Neural progenitor cell (in vitro differentiated cells): ENCODE measurements at places on chromosomes 7 and 10. TPM values are rescaled to one million over a fixed set of nuclear protein-coding genes. Genes with fewer than 3 reads are reported as not detected.

- DNase-seq = no peak
These were observed 97.5 kb upstream of the OIT3 start for GRCh38 chr10:72796042-72796441.

GRCh38 chr7:147413557-147413870 is 1177.1 kb upstream of the C7orf33 start:
- DNase-seq = no peak

- DNase-seq = no peak
These were observed 40.9 kb upstream of the ELAPOR2 start for GRCh38 chr7:87100326-87100725.

DNA sequence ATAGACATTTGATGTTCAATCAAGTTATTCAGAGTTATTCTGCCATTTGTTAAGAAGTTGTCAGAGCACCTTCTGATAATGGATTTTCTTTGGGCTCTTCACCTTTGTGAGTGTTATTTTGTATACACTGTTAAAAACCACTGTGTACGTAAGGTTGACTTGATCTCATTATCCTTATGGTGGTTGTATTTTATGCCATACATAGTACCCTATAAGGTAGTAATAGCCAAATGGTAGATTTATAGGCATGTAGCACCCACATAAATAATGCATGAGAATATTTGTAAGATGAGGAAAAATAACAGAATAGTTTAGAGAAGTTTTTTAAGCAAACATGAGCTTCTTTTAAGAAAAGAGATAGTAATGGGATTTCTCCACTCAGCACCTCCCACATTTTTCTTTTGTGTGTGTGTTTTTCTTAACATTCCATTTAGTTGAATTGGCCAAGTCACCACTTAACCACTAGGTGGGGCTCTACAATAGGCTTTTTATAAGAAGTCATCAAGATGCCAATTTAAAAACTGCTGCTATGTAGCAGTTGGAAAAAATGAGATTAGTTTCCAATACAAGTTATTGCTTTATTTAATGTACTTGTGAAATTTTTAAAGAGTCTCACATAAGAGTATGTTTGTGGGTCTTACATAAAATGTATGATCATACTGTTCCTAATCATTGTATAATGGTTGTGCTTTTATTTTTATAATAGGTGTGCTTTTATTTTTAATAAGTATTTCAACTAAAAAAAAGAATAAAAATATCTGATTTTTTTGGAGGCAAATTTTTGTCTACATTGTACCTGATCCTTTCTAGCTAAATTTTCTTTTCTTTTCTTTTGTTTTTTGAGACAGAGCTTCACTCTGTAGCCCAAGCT is 41.1 kb upstream of the STMP1 start:
- DNase-seq = peak; percentile 78

DNA sequence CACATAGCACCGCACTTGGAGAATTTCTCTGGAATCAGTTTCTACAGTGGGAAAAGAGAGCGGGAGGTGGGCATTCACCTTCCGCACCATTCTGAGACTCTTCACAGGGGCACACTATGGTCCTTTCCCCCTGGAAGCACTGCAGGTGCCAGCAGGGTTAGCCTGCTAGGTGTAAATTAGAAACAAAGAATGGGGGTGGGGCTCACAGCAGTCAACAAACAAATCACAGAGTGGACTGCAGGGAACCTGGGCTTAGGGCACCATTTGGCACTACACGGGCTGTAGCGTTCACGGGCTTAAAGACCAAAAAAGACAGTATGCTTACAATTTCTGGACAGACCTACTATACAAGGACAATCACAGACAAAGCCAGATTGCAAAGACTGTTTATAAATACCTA is 8.0 kb upstream of the PKD1L1 start:
- DNase-seq = no peak

- DNase-seq = no peak
These were observed 45.7 kb upstream of the IL6 start for GRCh38 chr7:22681312-22681711.

DNA sequence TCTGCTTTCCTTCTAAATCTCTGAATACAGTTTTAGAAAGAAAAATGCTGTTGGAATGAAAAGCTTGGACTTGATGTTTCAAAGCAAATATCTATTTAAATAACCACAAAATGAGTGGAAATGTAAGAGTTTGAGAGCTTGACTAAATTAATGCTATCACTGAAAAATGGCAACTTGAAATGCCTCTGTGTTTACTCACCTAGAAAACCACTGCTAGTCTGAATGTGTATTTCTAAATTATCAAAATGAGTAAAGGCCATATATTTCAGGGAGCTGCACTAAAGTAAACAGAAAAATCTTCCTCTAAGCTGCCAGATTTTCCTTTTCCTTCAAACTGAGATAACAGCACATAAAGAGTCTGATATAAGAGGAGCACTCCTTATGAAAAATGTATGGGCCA is 87.9 kb downstream of the DPY19L1 start:
- no peak for DNase-seq

- peak; percentile 86 for DNase-seq
These were observed 1.2 kb downstream of the TSPAN12 start for GRCh38 chr7:120856621-120857352.

The NUTM2E gene
- 0.07 and 0.09 TPM in 2 replicates for total RNA-seq

The HMX3 gene
- total RNA-seq = 0.12 TPM in 1 of 2 replicates, not detected in the other

The NRP1 gene
- 1.9 and 2.0 TPM in 2 replicates for total RNA-seq

The AKR1B15 gene
- total RNA-seq = not detected in 2 replicates

The SEMA3C gene
- total RNA-seq = 0.28 and 0.54 TPM in 2 replicates

The ZNF727 gene
- not detected in 2 replicates for total RNA-seq

The LRIT1 gene
- total RNA-seq = not detected in 2 replicates

The OR2A5 gene
- not detected in 2 replicates for total RNA-seq

The VSIR gene
- total RNA-seq = 0.46 TPM in 1 of 2 replicates, not detected in the other
